Brain pericyte (primary cell): ENCODE measurements at places on chromosomes 12 and 14.

DNA sequence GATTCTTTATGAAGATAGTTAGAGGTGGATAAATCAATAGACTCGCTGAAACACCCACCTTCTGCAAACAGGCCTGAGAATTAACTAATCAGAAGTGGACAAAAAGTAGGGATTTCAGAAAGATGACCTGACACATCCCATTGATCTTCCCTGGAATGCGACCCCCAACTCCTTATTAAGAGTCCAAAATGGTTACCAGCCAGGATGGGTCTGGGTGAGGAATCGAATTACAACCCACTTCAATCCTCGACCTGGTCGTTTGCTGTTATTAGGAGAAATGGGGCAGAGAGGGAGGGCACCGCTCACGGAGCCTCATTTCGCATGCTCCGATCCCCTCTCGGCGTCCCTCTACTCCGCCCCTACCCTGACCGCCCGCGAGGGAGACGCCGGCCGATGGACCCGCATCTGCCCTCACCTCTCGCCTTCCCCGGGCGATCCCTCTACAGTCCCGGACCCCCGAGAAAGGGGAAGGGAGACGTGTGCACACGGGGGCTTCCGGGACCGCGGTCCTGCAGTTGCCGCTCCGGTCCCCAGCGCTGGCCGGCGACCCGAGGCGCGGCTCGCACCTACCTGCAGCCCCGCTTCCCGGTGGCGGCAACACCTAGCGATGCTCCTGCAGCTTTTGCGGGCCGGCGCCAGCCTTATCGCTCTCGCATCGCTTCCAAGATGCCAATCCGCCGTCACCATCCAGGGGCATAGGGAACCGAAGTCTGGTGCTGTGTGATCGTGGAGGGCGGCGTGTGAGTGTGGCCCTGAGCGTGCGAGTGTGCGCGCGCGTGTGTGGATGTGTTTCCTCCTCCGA lies 69.3 kb upstream of the USP15 start:
- DNase-seq = no peak

DNA sequence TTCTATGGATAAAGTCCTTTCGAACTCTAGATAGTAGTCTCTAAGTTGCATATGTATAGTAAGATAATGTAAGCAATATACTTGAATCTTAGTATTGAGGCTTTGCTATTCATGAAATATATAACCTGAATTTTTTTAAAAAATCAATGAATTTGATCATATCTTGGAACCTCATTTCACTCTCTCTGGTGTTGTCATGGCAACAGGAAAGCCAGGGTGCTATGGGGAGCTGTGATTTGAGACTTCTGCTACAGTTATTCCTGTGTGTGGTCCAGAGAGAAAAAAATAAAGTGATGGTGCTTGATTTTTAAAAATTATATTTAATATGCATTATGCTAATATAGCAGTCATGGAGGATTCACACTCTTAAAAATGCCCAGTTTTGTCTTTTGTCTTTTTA lies 508.0 kb downstream of the SNAPC1 start:
- no peak for DNase-seq

- DNase-seq = no peak
Observed at GRCh38 chr12:5733916-5734315, 211.1 kb downstream of the ANO2 start.

GRCh38 chr14:59221568-59221967 lies 33.1 kb downstream of the DAAM1 start:
- no peak for DNase-seq

DNA sequence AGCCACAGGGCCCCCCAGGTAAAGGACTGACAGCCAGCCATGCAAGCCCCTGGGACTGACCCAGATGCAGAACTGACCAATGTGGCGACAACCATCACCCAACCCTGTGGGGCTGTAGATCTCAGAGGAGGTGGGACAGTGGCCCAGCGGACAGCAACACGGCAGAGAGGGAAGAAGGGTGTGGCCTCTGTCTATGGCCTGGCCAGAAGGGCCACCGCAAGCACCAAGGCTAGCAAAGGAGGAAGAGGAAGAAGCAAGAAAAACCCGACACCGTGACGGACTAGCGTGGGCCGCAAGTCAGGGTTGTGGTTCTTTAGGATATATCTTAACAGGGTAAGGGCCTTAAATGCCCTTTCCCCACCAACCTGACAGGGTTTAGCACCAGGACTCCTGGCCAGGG lies 71.2 kb downstream of the ITPK1 start:
- no peak for DNase-seq
